ENCODE measurements at places on chromosomes 5 and 9.
A peak's percentile ranks its signal among the peaks of the same experiment; 100 is the strongest.

DNA sequence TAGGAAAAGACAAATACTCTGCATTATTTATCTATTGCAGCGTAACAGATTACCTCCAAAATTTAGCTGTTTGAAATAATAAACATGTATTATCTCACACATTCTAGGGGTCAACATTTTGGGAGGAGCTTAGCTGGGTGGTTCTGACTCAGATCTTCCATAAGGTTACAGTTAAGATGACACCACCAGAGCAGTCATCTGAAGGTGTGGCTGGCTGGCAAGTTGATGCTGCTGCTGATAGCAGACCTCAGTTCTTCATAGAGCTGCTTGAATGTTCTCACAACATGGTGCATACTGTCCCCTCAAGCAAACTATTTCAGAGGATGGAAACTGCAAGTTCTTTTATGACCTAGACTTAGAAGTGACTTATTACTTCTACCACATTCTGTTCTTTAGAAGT is 146.3 kb upstream of the FSTL4 start:
- DNase-seq = no peak

GRCh38 chr5:133897431-133897830 is 71.0 kb downstream of the C5orf15 start:
- DNase-seq = no peak

DNA sequence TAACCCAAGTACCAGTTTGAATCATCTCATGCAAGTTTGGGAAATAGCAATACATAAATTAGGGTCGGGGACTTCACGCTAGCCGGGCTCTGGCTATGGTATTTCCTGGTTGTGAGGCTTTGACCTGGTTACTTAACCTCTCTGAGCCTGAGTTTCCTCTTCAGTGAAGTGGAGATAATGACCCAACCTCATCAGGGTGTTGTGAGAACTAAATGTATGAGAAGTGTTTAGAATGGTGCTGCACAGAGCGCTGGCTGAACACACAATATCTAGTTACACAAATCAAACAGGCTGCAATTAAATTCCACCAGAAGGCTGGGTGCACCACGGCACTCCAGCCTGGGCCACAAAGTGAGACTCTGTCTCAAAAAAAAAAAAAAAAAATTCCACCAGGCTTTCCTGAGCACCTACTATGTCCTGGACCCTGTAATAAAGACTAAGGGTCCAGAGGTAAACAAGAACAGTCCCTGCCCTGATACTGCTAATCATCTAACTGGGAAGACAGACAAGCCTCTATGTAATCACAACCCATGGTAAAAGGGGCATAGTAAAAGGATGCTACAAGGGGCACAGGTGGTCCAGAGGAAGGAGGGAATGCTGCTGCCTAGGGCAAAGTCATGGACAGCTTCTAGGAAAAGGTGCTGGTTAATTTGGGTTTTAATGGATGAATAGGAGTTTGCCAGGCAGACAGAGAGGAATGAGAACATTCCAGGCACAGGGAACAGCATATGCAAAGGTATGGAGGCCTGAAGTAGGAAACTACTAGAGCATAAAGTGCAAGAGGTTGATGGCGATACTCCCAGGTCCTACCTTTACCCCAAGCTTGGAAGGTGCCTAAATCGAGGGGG is 27.7 kb downstream of the DUSP1 start:
- DNase-seq = no peak

DNA sequence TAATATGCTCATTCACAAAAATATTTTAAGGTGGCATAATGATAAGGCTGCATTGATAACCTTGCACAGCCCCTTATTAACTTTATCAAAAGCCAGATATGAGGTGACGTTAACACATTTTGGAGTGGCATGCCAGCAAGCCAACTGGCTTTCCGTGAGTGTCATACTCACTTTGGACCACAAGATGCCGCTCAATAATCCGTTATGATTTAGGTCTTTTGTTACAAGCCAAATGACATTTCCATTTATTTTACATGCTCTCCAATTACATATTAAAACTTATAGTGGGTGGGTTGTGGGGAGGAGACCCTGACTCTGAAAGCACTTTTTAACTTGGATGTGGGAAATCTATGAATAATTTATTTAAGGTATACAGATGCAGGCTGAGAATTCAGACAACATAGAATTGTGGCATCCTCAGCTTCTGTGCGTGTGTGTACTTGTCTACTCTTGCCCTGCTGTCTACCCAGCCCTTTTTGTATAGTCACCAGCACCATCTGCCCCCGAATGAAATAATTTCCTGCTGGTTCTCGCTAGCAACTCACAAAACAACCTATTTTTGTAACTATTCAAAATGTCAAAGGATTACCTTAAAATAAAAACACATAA is 305.1 kb downstream of the PSAT1 start:
- peak; percentile 52 for DNase-seq

GRCh38 chr5:20113031-20113715 is 125.2 kb upstream of the CDH18 start:
- DNase-seq = no peak

GRCh38 chr9:73149371-73150067 is 2.1 kb upstream of the ANXA1 start:
- DNase-seq = no peak

DNA sequence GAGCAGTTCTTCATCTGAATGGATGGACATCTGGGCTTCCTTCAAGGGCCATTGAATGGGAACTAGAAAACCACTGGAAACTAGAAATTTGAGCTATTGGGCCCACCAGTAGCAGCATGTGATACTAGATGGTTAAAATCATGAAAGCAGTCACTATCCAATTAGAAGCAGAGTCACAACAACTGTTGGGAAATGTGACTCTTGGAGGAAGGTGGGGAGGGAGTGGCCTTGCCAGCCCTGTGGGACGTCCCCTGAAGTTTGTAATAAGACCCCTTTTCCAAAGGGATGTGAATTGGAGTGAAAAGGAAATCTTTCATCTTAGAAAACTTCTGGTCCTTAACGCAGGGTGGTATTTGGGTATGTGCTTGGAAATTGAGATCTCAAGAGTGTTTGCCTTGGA is 5.6 kb downstream of the RAB24 start:
- DNase-seq = no peak

DNA sequence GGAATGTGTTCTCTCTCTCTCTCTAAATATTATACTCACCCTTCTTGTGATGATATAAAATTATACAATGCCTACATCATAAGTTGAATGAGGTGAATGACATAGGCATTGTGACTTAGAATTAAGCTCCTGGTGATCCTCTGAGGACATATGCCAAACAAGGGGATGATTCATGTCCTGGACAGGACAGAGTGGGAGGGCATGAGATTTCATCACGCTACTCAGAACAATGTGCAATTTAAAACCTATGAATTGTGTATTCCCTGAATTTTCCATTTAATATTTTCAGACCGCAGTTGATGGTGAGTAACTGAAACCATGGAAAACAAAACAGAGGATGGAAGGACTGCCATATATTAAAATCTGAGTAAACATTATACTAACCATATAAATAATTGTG is 782.2 kb upstream of the NUDT12 start:
- no peak for DNase-seq

- DNase-seq = no peak
Measured at GRCh38 chr5:8864053-8864452, 681.8 kb downstream of the SEMA5A start.

DNA sequence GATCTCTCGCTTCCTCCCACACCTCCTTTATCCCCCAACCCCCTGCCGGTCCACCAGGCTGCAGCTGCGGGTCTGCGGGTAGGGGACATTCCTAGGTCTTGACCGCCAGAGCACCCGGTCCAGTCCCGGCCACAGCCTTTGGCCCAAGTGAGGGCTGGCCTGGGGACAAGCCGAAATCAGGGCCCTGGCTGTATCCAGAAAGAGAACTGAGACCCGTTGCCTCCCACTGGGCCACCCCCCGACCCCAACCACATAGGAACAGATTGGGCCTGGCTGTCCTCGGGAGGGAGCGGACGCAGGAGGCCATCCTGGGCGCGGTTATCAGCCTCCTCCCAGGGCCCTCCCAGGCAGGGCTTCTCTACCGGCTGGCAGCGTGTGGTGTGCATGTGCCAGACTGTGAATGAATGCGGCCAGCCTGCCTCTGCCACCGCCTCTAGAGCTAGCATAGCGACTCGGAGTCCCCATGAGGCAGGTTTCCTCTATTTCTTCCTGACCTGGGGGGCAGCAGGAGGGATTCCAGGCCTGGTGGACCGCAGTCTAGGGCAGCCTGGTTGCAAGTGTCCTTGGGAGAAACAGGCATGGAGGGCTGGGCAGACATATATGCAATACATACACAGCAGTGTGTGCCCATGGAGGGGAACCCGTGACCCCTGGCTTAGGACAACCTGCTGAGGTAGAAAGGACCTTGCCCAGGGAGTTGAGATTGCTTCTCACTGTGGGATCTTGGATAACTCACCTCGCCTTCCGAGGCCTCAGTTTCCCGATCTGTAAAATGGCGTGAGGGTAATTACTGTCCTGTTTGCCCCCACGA is 1.2 kb downstream of the N4BP3 start:
- DNase-seq = peak; percentile 56

DNA sequence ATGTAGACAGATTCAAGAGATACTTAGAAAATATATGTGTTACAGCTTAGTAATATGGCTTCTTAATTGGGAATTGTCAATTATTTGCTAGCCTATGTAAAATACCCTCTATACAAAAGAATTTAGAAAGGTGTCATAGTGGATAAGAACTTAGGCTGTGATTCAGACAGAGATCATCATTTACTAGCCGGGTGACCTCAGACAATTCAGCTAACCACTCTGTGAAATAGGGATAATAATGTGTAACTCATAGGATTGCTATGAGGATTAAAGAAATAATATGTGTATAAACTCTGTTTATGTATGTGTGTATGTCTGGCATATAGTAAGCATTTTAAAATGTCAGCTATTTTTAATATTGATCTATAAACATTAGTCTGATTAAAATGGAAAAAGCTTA is 5.9 kb upstream of the LARS1 start:
- DNase-seq = no peak

GRCh38 chr5:163347671-163348070 is 89.7 kb upstream of the CCNG1 start:
- DNase-seq = peak; percentile 84

- peak; percentile 35 for DNase-seq
Measured at GRCh38 chr9:89639367-89639795, 34.6 kb downstream of the GADD45G start.

- DNase-seq = no peak
Measured at GRCh38 chr5:160183075-160183474, 46.2 kb upstream of the FABP6 start.

GRCh38 chr5:9833871-9834270 is 203.7 kb upstream of the TAS2R1 start:
- DNase-seq = no peak

- DNase-seq = no peak
Measured at GRCh38 chr5:60955239-60955638, 10.2 kb downstream of the NDUFAF2 start.

DNA sequence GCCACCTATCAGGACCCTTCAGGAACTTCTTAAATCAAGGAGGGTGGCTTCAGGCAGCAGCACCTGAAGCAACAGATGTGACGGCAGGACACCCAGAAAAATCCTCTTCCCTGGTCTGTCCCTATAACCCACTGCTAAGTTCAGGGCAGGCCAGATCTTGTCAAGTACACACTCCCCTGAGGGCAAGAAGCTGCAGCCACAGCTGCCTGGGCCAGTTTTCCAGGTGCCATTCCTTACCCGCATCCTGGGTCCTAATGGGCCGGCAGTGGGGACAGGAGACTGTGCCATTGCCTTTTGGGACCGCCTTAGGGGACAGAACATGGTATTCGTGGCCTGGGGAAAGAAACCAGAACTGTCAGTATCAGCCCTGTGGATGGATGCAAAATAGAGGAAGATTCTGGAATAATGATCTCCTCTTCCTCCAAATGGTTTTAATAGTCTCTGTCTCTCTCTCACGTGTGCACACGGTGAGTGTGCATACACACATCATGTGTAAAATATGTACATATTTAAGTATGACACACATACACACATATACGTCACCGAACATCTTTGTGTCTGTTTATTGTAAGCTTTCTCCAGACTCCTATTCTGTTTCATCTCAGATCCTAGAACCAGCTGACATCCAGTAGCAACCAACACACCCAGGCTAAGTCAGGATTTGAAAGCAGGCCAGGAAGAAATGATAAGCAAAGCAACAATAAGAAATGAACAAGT is 14.0 kb downstream of the ORM2 start:
- DNase-seq = no peak

GRCh38 chr5:149372932-149373331 is 6.2 kb downstream of the IL17B start:
- DNase-seq = no peak

GRCh38 chr9:124758061-124758460 is 13.1 kb downstream of the NR6A1 start:
- no peak for DNase-seq

DNA sequence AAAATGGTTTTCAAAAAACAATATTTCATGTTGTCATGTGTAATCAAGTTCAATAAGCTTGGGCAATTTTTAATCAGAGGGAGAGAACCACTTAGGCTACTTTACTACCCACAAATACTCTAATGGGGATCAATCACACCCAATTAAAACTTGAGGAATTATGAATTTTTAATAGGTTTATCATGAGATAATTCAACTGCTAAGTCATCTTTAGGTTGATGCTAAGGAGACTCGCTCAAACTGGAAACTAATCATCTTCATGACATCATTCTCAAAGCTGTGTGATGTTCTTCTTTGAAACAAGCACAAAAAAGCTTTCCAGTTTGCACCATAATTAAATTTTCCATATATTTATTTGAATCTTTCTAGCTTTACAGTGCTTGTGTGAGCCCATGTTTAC is 867.5 kb downstream of the MAT2B start:
- no peak for DNase-seq

GRCh38 chr9:34366365-34366764 is 10.3 kb downstream of the MYORG start:
- DNase-seq = no peak

DNA sequence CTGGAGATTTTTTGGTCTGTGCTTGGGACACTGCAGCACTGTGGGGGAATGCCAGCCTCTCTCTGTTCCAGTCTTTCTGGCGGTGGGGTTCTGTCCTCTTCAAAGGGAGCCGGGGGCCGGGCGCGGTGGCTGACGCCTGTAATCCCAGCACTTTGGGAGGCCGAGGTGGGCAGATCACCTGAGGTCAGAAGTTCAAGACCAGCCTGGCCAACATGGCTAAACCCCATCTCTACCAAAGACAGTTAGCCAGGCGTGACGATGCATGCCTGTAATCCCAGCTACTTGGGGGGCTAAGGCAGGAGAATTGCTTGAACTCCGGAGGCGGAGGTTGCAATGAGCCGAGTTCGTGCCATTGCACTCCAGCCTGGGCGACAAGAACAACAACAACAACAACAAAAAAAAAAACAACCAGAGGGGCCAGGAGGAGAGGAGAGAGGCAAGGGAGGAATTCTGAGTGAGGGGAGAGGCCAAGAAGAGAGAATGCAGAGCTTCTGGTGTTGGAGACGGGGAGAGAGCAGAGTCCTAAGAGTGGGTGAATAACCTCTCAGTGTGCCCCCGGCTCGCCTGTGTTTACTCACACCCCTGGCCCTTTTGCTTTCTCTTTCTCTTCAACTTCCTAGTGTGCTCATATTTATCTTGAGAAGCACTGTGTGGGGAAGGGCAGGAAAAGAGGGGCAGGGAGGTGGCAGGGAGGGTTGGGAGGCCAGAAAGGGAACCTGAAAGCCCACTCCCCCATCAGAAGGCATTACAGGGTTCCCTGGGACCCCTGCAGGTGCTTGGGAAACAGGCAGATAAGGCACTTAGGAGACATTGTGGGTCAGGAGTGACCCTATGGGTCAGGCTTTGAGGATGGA is 3.2 kb upstream of the SET start:
- DNase-seq = no peak
